Bone marrow (tissue), 2 donors: ENCODE measurements at places on chromosomes 4 and X.

DNA sequence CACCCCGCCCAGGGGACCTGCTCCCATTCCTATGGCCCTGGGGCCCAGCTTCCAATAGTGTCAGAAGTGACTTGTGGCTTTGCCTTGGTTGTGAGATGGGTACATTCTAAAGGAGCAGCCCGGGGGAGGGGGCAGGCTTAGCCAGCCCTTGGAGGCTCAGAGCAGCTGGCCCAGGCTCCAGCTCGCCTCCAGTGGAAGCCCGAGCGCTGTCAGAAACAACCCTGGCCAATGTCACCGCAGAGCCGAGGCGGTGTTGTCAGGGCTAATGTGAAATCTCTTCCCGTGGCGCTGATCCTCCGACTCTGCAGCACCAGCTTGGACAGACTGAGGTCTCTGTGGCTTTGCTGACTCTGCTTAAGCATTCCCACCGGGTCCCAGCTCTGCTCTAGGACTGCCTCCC lies 29.2 kb upstream of the ZNF81 start:
- DNase-seq, result no peak

- no peak for DNase-seq
Observed at GRCh38 chr4:153619811-153620210, 64.3 kb upstream of the TLR2 start.

- no peak for DNase-seq
Observed at GRCh38 chr4:110970642-110971041, 347.8 kb upstream of the PITX2 start.

GRCh38 chr4:73234712-73235111 lies 23.9 kb downstream of the ANKRD17 start:
- DNase-seq, result no peak

DNA sequence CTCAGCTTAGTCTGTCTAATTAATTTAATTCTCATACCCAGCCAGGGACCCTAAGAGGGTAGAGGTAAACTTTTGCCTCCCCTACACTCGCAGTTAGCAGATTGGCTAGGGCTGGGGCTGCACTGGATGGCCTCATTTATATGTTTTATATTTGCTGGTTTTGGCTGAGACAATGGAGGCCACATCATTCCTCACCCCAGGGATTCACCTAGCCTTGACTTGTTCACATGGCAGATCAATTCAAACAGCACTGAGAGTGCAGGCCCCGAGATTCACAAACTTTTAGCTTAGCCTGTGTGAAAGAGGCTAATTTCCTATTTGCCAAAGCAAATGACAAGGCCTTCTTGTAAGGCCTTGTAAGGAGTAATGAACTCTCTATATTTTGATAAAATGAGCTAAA lies 844.4 kb downstream of the ARAP2 start:
- no peak for DNase-seq

DNA sequence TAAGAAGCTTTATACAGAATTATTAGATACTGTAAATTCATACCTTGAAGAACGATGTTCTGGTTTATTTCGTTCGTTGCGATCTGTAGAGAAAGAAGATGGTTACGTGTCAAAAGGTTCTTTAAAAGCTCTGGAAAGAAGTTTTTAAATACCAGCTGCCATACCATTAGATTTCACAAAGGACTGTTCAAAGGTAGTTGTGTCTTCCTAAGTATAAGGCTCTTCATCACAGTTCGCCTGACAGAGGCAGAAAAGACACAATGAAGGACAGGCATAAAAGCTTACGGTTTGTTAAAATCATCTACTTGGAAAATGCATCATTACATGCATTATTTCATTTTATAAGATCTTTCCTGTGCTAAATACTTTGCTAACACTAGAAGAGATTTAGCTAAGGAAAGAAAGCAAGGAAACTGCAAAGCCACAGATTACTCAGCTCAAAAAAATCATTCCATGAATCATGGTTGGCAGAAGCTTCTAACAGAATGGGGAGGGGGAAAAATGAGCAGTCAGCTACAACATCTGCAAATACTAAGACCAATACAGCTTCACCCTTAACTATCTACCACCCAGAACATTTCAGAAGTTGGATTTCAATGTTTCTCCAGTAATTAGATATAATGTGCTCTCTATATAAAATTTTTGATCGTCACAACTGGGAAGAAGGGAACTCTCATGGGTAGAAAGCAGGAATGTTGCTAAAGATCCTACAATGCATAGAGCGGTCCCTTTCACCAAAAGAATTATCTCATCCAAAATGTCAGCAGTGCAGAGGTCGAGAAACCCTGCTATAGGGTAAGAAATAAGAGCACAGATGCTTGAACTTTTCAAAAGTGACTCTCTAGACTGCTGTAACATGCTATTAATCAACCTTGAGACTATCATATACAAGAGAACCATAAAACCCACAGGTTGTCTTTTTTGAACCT lies 50.7 kb upstream of the PRSS48 start:
- no peak for DNase-seq

DNA sequence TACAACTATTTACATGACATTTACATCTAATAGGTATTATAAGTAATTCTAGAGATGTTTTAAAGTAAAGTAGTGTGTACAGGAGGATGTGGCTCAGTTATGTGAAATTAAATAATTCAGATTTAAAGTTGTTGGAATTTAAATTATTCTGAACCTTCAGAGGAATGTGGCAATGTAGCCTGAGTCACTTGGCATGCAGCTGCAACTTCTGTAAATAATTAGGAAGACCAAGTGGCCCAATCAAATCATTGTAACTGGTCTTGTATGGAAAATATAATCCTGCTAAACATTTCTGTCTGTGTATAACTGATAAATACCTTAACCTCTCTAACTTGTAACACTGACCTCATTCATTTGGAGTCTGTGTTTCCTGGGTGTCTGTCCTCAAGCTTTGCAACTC lies 828.9 kb downstream of the GLUD2 start:
- no peak for DNase-seq

DNA sequence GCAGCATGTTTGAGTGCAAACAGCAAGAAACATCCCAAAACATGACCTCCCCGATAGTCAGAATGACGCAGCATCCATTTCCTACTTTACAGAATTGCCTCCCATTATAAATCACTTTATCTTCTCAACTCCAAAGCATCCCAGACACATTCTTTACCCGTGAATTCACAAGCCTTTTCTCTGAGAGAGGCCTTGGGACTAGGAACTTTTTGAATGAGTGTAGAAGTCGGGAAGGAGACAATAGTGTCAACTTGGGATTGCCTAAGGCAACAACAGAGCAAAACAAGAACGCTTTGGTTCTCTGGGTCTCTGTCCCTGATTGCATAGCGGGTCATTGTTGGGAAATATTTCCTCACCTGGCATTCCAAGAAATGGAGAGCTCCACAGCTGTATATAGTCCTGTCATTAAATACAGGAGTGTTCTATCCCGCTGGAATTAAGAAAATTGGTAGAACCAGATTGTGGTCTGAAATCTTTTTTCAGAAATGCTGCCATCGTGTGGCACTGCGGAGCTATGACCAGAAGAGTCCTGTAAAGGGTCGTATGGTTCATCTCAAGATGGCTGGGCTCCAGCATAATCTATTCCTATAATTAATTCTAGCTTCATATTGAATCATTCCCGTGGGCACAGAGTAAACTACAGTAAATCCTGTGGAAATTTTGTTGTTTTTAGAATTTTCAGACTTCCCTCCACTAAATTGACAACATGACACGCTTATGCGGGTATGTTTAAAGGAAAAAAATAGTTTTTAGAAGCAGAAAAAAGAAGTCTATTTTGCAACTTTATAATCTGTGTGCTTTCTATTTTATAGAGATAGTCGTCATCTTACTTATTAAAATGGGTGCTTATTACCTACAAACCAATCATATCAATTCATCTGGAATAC lies 2.0 kb upstream of the SPP1 start:
- DNase-seq, result no peak
